ENCODE measurements at places on chromosomes 12 and 14.

- no peak for DNase-seq
Measured at GRCh38 chr14:100782516-100783320, 43.2 kb upstream of the MEG3 start.

GRCh38 chr12:132524405-132524804 is 34.5 kb downstream of the FBRSL1 start:
- no peak for DNase-seq

DNA sequence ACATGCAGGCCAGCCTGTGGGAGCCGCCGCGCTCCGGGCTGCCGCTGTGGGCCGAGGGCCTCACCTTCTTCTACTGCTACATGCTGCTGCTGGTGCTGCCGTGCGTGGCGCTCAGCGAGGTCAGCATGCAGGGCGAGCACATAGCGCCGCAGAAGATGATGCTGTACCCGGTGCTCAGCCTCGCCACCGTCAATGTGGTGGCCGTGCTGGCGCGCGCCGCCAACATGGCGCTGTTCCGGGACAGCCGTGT is 2.9 kb downstream of the TMEM121 start:
- DNase-seq, result peak; percentile 65

- peak; percentile 77 for DNase-seq
Measured at GRCh38 chr14:35336494-35337268, 44.5 kb downstream of the PSMA6 start.

- no peak for DNase-seq
Measured at GRCh38 chr14:102734436-102734835, 42.8 kb upstream of the TRAF3 start.

DNA sequence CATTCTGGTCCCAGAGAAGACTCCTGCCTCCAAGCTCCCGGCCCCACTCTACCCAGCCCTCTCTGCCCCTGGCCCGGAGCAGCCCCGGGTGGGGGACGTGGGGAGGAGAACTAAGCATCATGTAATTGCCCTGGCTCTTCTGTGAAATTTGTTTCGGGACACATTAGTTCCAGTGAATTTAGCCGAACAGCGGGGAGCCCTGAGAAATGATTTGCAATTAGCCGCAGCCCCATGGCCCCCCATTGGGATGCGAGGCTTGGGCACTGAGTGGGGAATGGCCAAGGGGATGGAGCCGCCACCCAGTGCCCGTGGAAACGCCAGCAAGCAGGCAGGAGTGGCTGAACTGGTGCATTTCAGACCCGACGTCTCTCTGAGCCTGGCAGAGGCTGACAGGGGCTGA is 173.9 kb upstream of the LHX5 start:
- no peak for DNase-seq

DNA sequence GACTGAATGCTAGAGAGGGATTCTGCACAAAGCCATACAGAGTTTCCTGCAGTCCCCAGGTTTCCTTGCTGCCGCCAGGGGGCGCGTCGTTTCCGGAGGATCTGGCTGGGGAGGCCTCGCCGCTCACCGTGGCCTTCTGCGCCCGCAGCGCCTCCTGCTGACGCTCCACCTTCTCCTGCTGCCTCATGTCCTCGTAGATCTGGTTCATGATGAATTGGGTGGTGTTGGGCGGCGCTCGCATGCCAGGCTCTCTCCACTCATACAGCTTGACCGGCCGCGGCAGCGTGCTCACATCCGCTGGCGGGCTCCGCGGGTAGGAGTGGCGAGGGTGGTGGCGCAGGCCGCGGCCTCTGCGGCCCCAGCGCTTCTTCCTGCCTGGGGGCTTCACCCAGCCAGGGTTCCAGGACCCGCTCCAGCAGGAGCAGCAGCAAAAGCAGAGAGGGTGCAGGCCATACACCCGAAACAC is 987 bp downstream of the CCER1 start:
- no peak for DNase-seq

DNA sequence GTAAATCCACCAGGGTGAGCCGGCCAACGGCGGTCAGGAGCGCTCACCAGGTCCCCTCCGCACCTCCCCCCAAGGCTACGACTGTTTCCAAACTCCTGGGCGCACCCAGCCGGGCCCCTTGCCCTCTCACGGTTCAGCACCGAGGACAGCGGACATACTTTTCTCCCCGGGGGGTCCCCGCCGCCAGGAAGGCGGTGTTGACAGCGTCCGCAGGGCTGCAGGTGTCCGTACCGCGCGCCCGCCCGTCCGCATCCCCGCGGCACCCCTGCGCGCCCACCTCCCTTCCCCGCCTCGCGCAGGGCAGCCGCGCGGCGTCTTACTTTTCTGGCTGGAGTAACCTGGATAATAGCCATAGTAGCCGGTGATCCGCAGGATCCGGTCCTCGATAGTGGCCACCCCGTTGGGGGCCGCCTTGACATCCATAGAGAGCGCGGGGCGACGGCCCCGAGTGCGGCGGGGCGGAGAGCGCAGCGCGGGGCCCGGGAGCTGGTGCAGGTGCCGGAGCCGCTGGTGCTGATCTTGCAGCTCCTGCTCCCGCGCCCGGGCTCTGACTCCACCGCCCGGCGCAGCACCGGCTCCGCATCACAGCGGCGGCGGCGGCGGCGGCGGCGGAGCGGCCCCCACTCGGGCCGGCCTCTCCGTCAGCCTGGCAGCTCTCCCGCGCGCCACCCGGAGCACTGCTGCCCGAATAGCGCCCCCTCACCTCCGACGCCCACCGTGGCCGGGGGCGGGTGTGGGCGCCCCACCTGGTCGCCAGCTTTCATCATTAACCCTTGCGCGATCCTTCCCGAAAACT is at the start of gene SLC35F4:
TSS of gene SLC35F4 (minus strand) at position 690 of the 796 bp plus-strand sequence.
- DNase-seq, result peak; percentile 57

GRCh38 chr12:175250-175649 is 38.7 kb downstream of the SLC6A12 start:
- no peak for DNase-seq

DNA sequence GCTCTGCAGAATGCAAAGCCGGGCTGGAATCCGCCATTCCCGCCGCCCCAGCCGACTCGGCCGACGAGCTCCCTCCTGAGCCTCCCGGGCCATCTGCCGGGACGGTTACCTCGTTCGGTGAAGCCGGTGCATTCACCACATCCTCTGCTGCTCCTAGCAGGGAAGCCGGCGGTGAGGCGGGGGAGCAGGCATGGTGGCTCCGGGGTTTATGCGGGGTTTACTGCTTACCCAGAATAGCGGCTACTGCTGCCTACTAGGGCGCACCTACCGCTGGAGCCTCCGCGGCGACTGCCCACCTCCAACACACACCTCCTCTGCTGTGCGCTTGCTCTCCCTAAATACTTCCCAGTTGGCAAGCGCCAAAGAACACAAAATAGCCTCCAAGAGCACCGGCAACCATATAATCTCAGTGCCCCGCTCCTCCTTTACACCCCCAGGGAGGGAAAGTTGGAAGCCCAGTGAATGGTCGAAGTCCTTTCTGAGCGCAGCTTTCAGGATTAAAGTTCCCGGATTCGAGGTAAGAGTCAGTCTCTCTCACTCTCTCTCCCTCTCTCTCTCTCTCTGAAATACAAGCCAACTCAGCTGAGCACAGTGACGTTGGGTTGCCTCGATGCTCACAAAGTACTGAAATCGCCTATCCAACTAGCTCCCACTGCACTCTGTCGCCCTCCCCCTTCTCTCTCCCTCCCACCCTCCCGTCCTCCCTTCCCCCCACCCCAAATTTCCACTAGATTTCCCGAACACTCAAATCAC is at the start of gene TBX5:
TSS of gene TBX5 (minus strand) at position 626 of the 753 bp plus-strand sequence. CDS start 2,246 bp downstream, outside the sequence.
- peak; percentile 79 for DNase-seq

GRCh38 chr12:110669193-110669502 is 19.8 kb downstream of the HVCN1 start:
- no peak for DNase-seq

- no peak for DNase-seq
Measured at GRCh38 chr12:109053382-109054123, 1.2 kb downstream of the USP30 start.

GRCh38 chr12:39919790-39920189 is 186.1 kb downstream of the SLC2A13 start:
- DNase-seq, result no peak

DNA sequence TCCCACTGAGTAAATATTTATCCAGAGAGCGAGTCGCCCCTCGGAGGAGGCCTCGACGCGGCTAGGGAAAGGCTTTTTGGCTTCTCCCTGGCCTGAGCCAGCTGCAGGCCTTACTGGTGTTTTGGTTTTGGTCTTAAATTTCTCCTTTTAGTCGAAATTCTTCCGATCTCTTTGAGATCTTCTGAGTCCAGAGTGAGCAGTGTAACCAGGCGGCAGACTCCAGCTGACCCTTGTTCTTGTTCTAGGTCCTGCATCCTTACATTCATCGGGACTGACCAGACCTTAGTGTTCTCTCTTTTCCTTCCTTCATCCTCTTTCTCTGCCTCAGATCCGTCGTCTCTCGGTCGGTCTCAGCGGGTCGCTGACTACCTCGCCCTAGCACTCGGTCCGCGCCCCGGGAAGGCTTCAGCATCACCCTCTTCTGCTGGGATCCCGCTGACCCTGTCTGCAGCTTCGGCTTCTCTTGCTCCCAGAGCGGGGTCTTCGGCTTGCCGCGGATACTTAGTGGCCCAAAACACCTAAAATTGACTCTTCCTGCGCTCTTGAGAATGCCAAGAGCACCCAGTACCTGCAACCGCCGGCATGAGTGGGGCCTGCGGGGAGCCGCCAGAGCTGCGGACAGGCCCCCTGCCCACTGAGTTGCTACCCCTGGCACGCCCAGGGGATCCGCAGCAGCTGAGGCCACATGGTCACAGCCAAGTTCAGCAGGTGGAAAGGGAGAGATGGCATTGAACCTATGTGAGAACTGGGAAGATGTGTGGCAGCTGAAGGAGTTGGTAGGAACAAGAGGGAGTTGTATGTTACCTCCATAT is 2.4 kb upstream of the PAX9 start:
- no peak for DNase-seq

DNA sequence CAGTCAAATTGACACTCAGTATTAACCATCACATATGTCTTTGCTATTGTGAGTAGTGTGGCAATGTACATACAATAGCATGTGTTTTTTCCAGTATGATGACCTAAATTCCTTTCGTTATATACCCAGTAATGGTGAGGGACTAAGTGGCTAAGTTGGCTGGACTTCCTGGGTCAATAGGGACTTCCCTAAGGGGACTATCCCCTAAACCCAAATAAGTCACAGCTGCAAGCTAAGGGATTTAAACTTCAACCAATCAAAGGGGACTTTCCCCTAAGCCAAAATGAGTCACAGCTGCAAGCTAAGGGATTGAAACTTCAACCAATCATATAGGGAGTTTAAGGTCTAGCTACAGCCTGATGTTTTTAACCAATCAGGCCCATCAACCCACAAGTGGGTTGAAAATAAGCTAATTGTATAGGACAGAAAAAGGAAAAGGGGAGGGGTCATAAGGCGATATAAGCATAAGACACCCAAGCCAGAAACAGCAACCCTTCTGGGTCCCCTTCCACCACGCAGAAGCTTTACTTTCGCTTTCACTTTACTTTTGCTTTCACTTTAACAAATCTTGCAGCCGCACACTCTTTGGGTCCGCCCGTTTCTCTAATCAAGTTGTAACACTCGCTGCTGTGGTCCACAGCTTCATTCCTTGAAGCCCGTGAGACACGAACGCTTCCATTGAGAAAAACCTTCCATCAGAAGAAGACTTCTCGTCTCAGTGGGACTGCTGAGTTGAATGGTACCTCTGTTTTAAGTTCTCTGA is 404.4 kb downstream of the FLRT2 start:
- no peak for DNase-seq

DNA sequence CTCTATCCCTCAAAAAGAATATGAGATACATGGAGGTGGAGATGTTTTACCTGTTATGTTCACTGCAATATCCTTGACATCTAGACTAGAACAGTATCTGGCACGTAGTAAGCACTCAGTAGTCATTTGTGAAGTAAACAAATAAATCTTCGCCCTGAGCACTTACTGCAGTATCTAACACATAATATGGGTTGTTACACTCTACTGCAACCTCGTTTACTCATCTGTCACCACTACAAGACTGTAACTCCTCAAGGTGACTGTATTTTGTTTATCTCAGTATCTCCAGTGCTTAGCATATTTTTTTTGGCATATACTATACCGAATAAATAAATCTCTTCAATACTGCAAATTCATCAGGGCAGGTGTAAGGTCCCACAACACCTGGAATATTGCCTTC is 66.1 kb downstream of the WASHC3 start:
- no peak for DNase-seq

GRCh38 chr12:2195085-2195484 is 142.3 kb downstream of the CACNA1C start:
- no peak for DNase-seq

DNA sequence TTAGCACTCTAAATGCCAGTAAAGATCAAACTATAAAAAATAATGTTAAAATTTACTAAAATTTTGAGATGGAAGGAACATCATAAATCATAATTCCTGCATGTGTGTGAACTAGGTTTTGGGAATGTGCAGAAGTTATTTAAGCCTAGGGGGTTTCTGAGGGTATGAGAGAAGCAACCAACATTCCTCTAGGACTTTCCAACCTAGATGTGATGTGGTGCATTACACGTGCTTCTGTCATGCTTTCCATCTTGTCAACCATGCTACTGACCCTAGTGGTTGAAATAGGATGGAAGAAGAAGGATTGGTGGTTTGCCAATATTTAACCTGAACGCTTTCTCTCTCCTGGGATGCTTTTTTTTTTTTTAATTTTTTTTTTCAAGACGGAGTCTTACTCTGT is 209.3 kb downstream of the AEBP2 start:
- DNase-seq, result no peak

- no peak for DNase-seq
Measured at GRCh38 chr12:19965196-19966038, 402.9 kb upstream of the PDE3A start.

DNA sequence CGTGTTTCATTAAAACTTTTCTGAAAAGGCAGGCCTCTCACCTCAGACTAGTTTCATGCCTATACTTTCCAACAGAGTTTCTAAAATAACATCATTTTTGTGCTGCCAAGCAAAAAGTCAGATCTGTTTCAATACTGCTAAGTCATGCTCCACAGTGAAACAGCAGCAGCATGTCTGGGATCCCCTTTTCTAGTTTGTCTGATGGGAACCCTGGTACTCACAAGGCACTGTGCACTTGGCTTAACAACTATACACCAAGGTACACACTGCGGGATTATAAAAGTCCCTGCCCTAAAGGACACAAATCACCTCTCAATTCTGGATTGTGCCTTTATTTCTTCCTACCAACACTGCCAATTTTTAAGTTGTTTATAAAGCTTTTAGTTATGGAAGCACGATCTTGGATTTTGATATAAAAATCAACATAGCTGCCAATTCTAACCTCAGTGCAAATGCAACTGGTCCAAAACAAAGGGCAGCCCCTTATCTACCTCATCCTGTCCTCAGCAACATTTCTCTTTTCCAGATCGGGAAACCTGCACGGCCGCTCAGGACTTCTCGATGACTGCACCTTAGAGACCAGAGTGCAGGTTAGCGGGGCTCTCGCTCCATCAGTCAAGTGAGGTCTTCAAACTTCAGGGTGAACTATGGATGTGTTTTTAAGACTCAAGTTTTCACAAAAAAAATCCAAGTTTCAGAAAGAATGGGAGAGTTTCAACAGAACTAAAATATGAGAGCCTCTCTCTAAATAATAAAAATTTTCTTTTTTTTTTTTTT is 1.7 kb upstream of the EIF5 start:
- no peak for DNase-seq

All from right forelimb (tissue), 1 donor.